ENCODE measurements at places on chromosomes 16 and 17.

DNA sequence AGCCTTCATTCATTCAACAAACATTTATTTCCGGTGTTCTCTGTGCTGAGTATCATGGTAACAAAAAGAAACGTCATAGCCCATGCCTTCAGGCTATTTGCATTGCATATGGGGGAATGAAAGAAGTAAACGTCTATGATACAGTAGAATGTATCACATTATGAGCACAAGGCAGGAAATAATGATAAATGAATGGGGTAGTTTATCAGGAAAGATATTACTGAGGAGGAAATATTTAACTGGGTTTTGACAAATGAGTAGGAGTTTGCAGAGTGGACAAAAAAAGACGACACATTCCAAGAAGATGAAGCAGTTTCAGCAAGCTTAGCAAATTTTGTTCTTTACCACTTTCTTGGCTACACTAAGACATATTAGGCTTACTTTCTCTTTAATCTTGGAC, 1.3 kb upstream of the KRTAP4-7 start:
- no peak for DNase-seq

- DNase-seq, result no peak
These were observed 3.3 kb downstream of the GRN start for GRCh38 chr17:44348234-44348987.

- DNase-seq, result no peak
These were observed 10.9 kb downstream of the ABCA6 start for GRCh38 chr17:69130627-69131296.

- DNase-seq, result no peak
These were observed 55.7 kb downstream of the SREBF1 start for GRCh38 chr17:17780922-17781590.

DNA sequence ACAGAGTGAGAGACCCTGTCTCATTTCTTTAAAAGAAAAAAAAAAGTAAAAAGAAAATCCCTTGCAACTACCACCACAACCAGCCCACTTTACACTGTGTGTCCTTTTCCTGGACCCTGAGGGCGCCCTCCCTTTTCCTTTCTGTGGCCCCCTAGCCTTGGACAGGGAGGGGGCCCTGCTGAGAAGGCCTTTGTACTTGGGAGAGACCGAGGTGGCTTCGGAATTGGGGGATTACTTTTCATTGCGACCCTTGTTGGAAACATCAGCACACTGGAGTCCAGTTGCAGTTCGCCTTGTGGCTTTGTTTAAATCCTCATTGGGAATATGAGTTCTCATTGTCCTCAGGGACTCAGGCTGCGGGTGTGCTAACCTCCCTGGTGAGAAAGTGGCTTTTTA, 9.4 kb upstream of the DNASE1 start:
- DNase-seq, result no peak

DNA sequence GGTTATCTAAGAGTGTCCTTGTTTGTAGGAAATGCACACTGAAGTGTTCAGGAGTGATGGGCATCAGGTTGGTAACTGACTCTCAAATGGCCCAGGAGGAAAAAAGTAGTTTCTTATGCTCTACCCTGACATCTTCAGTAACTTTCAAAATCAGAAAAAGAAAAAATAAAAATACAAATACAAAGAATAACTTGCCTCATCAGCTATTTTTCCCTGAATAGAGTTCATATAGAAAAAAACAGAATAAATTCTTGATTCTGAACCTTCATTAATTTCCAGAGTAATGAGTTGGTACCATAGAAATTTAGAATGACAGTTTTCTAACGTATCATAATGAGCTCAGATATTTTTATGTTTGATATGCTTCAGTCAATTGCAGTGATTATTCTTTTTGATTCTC, 27.2 kb upstream of the HYDIN start:
- no peak for DNase-seq

DNA sequence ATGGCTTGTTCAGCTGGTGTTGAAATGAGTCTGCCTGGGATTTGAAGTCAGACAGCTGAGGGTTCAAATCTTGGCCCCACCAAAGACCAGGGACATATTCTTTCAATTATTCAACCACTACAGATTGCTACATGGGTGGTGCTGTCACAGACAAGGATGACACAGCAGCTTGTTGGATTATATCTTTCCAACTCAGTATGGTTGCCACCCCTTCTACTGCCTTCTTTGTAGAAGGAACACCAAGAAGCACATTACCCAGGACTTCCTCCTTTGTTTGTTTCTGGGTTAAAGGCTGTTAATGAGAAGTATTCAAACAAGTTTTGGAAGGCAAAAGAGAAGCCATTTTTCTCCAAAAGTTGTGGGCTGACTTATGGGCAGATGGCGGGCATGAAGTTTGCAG, 78.6 kb downstream of the COPRS start:
- DNase-seq, result no peak

- no peak for DNase-seq
These were observed 88.8 kb upstream of the TNRC6C start for GRCh38 chr17:77869665-77870132.

GRCh38 chr17:74243013-74243755, 29.8 kb downstream of the TTYH2 start:
- DNase-seq, result no peak

DNA sequence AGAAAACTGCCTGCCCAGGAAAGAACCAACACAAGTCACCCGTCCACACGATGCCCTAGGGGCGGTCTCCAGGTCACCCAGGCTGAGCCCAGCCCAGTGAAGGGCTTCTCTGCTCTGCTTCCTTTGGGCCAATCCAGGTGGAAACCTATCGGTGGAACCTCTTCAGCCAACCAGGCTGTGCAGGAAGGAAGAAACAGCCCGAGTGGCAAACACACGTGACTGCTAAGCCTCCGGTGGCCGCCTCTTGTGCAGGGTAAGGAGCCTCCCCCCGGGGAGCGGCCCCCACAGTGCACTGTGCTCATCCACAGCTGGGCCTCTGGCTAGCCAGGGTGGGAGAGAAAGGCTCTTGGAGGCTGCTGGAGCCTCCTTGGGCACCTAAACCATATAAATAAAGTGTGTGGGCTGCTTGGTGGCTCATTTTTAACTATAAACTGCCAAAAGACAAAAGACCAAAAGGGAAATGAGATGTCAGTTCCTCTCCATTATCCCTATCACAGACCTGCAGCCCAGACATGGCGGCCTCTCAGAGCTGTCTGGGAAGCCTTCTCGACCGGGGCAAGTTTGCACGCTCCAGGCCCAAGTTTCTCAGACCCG, 2.4 kb downstream of the RTN4RL1 start:
- peak; percentile 11 for DNase-seq

GRCh38 chr17:2551493-2551892, 39.8 kb upstream of the METTL16 start:
- no peak for DNase-seq
